ENCODE measurements at places on chromosomes 6 and 20.

DNA sequence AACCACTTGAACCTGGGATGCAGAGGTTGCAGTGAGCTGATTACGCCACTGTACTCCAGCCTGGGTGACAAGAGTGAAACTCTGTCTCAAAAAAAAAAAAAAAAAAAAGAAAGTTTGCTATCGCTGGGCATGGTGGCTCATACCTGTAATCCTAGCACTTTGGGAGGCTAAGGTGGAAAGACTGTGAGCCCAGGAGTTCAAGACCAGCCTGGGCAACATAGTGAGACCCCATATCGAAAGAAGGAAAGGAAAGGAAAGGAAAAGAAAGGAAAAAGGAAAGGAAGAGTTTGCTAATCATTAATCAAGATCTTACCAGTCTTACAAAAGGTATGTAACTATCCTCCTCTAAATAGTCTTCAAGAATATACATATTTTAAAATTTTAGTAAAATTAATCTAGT is 55.4 kb upstream of the SMIM29 start:
- DNase-seq, result no peak

DNA sequence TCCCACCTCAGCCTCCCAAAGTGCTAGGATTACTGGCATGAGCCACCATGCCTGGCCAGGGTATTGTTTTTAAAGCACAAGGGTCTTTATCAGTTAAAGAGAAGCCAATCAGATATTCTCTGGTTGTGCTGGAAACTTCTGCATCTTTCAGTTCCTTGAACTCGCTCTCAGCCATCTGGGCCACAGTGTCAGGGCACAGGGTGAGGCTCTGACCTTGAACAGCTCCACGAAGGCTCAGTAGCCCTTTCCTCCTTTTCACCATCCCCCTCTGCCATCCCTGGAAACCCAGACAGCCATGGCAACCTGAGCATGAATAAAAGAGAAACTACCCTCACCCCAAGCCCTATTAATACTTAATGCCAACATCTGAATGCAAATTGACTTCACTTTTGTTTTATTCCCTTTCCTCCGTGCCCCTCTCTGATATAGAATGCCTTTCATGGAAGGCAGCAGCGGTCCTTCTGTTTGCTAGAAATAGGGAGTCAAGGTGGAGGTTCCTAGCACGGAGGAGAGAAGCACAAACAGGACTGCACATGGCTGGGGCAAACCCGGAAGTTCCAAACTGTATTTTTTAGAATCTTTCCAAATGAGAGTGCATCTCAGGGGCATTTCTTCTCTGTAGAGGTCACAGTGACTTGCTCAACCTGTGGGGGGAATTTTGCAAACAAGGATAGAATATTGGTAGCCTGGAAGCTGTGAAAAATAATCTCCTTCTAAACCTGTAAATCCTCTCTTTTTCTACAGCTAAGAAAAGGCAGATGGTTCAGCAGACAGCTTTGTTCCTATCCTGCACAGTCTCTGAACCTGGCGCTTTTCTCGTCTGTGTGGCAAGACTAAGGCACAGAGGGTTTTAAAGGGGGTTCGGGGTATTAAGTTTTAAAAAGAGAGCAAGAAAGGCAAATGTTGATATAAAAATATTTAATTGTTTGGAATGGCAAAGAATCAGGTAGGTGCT is 176.4 kb upstream of the RREB1 start:
- no peak for DNase-seq

GRCh38 chr20:51643390-51643789 is 100.9 kb upstream of the NFATC2 start:
- DNase-seq, result no peak

DNA sequence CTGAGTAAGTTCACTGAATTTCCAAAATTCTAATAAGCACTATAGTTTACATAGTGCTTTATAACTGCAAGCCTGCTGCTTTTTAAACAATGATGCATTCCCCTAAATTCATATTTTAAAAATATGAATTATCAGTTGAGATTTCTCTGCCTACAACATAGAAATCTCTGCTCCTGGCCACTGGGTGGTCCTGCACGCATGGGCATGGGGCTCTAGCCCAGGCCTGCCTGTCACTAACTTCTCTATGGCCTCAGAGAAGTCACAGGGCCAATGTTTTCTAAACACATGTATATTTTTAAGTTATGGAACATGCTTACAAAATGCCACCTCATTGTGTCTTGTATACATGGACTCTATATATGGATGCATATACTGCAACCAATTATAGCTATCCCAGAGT is 211.0 kb downstream of the FOXC1 start:
- no peak for DNase-seq

GRCh38 chr6:131255911-131256310 is 120.6 kb downstream of the AKAP7 start:
- no peak for DNase-seq

GRCh38 chr6:154738551-154738961 is 5.3 kb downstream of the SCAF8 start:
- no peak for DNase-seq

DNA sequence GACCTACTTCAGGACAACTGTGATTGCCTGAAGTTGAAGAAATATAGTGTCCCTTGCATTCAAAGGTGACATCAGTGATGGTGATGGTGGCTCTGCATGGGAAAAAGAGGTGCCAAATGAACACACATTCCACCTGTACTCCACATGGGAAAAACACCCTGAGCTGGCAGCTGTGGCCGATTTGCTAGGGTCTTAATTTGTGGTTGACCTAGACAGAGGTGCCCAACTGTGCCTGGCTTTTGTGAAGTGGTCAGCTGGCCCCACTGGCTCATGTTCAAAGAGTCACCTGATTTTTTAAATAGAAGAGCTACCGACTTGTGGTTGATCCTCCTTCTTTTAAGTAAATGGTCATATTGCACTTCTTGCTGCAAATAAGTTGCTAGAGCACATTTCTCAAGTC is 7.6 kb upstream of the GCNT2 start:
- no peak for DNase-seq
